ENCODE measurements at places on chromosomes 16 and 17.

GRCh38 chr17:44496815-44497214 is 6.4 kb downstream of the GPATCH8 start:
- ATAC-seq, result no peak

DNA sequence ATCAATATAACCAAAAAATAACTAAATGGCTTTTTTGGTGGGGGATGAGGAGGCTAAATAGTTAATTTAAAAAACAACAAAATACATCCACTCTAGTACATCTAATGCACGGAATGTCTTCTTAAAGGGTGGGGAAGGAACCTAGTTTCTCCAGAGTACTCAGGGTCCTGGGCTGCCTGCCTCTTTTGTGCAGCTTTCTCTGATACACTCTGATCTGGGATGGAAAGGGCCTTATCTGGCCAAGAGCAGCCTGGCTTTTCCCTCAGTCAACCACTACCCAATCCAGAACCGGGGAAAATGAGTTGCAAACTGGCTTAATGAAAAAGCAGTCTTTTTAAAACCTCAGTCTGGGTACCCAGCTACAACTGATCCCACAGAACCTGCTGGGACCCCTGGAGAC is 42.9 kb downstream of the DCUN1D3 start:
- no peak for ATAC-seq

GRCh38 chr16:35570946-35571345 is 2111.5 kb downstream of the TP53TG3F start:
- ATAC-seq, result no peak

GRCh38 chr17:61476476-61477203 is 24.4 kb downstream of the TBX4 start:
- ATAC-seq, result no peak

DNA sequence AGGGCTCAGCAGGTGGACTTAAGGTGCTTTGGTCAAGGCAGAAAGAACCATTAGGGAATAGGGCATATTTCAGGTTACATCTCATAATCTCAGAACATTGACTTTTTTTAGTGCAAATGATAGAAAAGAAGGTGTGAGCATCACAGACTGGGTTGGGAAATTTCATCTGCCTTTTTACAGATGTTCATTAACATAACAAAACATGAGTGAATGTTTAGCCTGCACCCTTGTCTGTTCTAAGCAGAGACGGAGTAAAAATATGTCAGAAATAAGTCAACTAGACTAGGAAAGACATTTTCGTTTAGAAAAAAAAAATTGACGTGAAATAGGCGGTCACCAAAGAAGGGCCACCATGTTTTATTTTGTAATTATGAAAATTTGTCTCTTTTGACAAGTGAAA is 127.5 kb upstream of the CDH13 start:
- no peak for ATAC-seq

DNA sequence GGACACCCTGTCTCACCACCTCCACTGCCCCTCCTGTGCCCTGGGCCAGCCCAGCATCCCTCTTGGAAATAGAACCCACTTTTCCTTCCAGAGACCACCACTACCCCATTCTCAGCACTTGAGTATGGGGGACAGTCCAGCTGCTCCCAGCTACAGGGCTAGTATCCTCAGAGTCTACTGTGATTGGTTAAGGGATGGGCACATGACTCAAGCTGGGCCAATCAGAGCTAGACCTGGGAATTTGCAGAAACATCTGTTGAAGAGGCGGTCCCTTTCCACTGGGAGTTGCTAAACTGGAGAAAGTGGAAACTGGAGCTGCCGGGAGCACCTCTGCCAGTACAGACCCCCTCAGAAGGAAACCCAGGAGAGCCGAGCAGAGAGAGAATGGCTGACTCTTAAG is 156.6 kb downstream of the GSG1L start:
- no peak for ATAC-seq

DNA sequence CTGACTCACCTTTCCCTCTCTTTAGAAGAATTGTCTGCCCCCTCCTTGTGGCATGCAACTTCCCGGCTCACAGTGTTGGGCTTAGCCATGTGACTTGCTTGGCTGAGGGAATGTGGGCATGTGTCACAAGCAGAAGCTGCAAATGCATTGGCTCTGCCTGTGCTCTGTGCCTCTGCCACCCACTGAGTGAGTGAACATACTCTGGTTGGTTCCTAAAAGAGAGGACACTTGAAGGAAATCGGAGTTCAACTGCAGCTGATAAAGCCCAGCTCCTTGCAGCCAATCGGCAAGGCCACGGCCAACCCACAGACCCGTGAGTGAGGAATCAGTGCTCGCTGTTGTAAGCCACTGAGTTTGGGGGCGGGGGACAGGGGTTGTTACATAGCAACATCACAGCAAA is 10.9 kb upstream of the GINS2 start:
- ATAC-seq, result peak; percentile 56

DNA sequence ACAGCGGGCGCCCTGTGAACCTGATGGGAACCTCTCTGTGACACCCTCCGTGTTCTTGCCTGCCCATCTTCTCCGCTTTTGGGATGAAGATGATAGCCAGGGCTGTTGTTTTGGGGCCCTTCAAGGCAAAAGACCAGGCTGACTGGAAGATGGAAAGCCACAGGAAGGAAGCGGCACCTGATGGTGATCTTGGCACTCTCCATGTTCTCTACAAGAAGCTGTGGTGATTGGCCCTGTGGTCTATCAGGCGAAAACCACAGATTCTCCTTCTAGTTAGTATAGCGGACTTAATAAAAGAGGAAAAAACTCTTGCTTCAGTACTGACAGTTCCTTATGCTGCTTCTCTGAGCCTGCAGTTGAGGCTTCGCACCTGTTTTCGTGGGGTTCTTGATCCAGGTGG is 10.5 kb downstream of the CDK5RAP3 start:
- ATAC-seq, result no peak

GRCh38 chr17:40070709-40071312 is 8.0 kb downstream of the THRA start:
- no peak for ATAC-seq

DNA sequence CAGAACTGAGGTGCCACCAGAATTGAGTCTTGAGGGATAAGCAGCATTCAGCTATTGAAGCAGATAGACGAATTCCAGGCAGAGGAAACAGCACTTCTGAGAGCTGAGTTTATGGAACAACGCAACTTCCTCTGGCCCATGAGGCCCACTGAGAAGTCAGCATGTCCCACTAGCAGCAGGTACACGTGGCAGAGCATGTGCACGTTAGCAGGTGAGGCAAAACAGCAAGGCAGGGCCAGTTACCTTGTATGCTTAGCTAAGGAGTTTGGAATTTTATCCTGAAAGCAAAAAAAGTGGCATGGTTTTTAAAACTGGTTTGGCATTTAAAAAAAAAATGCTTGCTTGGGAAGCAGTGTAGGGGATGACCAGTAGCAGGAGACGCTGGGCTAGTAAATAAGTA is 305.6 kb downstream of the CPPED1 start:
- no peak for ATAC-seq

DNA sequence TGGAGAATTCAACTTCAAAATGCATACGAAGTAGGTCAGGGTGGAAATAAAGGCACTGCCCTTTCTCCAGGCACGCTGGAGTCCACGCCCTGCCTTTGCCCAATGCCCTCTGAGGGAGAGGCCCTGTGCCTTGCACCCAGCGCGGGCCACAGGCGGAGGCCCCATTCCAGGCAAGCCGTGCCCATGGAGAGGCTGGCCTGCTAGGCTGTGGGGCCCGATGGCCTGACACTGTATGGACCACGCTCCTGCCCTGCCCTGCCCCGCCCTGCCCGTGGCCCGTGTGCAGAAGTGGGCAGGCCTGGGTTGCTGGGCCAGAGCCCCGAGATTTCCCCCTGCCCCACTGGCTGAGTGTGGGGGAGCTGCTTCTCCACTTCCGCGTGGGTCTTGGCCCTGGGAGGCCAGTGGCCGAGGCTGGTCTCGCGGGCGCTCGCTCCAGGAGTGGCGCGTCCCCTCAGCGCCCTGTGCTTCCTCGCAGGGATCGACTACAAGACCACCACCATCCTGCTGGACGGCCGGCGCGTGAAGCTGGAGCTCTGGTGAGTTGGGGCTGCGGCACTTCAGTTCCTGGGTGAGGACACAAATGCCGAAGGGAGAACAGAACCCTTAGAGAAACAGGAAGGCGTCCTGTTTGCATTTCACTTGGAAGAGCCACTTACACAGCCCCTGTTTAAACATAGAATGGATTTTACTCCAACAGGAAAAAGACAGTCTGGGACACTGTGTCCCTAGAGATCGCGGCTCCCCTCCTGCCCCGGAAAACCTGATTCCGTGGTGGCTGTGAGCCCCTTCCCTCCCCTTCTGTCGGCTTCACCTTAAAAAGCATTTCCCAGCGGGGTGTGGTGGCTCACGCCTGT is 13.8 kb upstream of the WFIKKN1 start:
- peak; percentile 51 for ATAC-seq

- ATAC-seq, result no peak
These were observed 319.8 kb downstream of the SEC14L1 start for GRCh38 chr17:77460514-77461046.

DNA sequence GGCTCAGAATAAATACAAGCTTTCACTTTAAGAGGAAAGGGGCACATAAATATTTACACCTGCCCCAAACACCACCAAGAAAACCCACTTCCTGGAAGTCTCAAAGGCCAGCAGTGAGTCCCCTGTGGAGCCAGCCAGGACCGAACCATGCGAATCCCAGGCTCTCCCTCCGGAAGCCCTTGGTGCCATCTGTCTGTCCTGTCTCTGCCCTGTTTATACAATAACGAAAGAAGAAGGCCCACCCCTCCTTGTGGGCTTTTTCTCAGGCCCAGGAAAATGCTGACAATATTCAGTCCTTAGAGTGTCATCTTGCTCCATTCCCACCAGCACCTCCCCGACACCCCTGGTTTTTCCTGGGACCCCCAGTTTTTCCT is 3.6 kb upstream of the SLC6A4 start:
- no peak for ATAC-seq

GRCh38 chr16:27314161-27314723 is 468 bp downstream of the IL4R start:
- peak; percentile 12 for ATAC-seq

DNA sequence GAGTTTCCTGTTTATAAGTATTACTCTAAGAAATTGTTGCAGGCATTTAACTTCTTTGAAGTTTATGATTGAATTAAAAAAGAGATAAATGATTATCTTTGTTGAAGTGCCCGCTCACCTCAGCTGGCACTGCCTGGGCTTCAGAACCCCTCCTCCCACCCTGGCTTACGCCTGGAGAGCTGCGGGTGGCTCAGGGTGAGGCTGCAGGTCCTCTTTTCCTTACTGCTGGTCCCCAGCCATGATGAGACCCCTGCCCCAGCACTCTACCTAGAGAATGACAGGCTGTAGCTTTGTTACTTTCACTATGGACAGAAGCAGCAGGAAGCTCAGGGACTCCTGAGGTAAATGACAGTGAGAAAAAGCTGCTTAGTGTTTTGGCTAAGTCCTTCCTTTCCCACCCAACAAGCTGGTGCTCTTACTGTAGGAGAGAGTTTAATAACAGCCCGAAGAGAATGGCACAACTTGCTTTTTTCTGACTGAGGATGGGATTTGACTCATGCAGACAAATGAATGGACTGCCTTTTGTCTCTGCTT is 62.1 kb downstream of the EPN2 start:
- no peak for ATAC-seq

DNA sequence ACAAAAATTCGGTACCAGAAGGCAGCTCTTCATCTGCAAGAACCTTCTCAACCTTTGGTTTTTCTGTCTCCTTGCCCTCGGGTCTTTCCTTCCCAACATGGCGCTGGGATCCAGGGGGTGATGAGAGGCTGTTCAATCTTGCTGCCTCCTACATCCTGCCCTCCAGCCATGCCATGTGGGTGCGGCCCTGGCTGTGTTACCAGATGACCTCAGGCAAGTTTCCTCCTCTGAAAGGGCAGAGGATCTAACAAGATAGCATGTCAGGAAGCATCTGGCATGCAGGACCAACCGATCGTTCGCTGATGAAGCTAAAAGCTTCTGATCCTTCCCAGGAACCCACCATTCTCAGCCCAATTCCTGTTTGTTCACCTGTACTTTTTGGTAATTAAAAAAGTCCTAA is 36.8 kb upstream of the BCAR1 start:
- ATAC-seq, result no peak

- ATAC-seq, result no peak
These were observed 42.4 kb downstream of the RNF157 start for GRCh38 chr17:76197911-76198310.

DNA sequence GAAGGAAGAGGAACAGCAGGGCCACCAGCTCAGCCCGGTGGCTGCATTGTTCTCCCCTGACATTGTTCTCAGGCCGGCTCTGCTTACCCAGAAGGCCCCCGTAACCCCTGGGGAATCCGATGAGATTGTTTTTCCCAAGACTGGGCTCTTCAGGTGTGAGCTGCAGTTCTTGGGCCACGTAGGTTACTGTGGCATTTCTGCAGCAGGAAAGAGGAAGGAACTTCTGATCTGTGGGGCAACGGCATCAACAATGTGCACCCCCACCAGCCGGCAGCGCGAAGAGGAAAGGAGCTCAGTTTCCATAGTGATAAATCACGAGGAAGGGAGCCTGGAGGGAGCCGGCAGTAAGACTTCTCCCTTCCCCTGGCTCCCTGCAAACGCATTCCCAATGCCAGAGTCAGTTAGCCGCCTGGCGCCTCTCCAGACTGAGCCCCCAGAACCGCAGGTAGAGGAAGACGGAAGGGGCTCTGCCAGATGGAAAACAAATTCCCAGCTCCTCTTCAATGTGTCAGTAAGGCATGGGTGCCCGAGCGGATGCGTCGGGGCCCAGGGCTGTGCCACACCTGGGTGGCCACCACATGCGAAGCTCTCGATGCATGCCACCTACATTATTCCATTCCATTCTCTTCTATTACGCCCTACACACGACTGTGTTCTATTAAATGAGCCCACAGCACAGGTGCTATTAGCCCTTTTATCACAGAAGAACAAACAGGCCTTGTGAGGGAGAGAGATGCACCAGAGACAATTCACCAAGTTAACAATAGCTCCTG is 21.5 kb upstream of the PECAM1 start:
- peak; percentile 52 for ATAC-seq

Measured in esophagus mucosa (tissue), 1 donor.